ENCODE measurements at places on chromosomes 2 and 18.
A peak's percentile ranks its signal among the peaks of the same experiment; 100 is the strongest.

DNA sequence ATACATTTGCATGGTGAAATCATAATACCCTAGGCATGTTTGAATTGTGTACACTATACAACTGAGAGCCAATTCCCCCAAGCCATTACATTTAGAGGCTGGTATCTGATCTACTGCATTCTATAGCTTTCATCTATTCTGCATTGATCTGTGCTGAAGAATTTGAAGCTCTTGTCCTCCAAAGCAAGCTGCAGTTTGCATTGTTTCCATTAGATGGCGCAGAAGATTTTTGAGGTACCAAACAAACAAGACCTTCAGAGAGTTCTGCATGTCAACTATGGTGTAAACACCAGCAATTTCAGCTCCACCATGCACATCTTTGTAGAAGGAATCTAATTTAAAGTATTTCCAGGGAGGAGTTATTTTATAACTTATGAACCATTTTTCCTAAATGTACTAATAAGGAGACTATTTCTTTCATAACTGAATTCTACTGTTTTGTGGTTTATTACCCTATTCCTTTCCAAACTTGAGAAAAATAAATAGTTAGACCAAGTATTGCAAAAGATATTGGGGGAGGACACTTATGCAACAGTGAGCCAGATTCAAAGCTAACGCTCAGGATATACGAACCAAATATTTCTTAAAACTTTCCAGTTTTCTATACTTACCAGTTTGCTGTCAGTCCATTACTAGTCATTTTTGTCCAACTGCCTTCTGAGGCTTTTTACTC lies 761.8 kb upstream of the ACVR2A start:
- peak; percentile 19 for DNase-seq

GRCh38 chr2:105754994-105755393 lies 10.3 kb downstream of the NCK2 start:
- DNase-seq = no peak

- DNase-seq = no peak
Measured at GRCh38 chr2:80706541-80706940, 402.0 kb upstream of the LRRTM1 start.

DNA sequence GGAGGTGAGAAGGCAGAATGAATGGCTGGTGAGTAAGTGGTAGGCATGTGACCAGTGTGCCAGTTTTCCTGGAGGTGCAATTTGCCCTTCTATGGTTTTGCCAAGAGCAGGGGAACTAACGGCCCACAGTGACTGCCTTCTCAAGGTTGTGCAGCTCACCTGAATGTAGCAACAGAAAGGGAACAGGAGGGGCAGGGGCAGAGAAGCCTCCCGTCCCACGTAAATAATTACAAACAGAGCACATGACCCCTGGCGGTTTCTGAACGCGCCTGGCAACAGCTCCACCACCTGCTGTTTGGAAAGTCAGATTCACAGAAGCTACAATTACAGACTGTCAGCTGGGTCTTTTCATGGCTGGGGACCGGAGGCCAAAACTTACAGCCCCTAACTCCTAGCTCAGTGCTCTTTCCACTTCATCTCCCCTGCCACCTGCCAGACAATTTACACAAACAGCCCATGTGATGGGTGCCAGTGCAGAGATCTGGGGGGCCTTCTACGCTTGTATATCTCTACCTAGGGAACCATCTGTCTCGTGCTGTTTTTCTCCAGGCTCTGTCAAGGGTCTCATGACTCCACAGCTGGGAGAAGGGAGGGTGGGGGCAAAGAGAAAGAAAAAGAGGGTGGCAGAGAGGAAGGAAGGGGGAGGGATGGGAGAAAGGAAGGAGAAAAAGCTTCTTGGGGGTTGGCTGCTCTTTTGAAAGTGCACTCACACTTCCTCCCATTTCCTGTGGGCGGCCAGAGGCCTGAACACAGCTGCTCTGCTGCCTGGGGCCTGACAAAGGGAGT lies 69.6 kb downstream of the POLR1A start:
- DNase-seq = no peak

All from stimulated activated CD4-positive, alpha-beta T cell treated with anti-CD3 and anti-CD28 coated beads, TNF-alpha, amount 100 ng/mL, for 1 hour (primary cell).